C1 segment of cervical spinal cord (tissue), 14 donors: ENCODE measurements at places on chromosomes 3 and 15.

GRCh38 chr3:171437115-171437756 lies 23.0 kb downstream of the TNIK start:
- DNase-seq, result no peak

GRCh38 chr3:86794361-86795065 lies 196.4 kb downstream of the VGLL3 start:
- no peak for DNase-seq

- DNase-seq, result no peak
Observed at GRCh38 chr3:150243466-150243865, 164.6 kb upstream of the TSC22D2 start.

GRCh38 chr15:39488516-39488915 lies 92.4 kb upstream of the THBS1 start:
- DNase-seq, result no peak

GRCh38 chr3:196789885-196790359 lies 50.3 kb downstream of the PAK2 start:
- DNase-seq, result no peak

- DNase-seq, result no peak
Observed at GRCh38 chr15:70566047-70566835, 197.1 kb downstream of the UACA start.

- DNase-seq, result no peak
Observed at GRCh38 chr3:24296441-24297205, 198.0 kb downstream of the THRB start.

DNA sequence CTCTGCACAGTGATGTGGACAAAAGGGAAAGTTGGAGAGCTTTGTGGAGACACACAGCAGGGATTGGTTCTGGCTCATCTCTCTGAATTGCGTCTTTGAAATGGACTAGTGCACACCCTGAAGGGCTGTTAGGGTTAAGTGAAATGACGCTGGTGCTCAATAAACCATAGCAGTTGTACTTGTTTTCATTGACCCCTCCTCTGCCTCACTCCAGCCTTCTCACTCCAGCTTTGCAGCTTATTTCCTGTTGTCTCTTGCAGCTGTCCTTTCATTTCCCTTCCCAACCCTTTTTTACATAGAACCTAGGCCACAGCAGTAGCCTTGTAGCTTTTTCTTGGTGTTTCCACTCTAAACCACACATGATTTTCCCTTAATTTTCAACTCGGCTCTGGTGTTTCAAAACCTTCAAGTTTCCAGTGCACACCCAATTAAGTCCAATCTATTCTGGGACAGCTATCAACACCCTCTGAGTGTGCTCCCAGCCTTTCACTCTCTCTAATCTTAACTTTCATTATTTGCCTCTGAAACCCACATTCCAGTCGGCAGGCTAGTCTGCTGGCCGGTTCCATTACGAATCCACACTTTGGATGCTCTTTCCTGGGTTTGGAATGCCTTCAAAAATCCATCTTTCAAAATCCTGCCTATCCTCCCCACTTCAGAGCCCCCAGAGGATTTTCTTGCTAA lies 6.4 kb downstream of the C3orf52 start:
- no peak for DNase-seq

GRCh38 chr3:117454254-117454653 lies 744.7 kb downstream of the TUSC7 start:
- no peak for DNase-seq

- DNase-seq, result peak; percentile 79
Observed at GRCh38 chr3:45592830-45593707, 1.5 kb upstream of the LIMD1 start.

DNA sequence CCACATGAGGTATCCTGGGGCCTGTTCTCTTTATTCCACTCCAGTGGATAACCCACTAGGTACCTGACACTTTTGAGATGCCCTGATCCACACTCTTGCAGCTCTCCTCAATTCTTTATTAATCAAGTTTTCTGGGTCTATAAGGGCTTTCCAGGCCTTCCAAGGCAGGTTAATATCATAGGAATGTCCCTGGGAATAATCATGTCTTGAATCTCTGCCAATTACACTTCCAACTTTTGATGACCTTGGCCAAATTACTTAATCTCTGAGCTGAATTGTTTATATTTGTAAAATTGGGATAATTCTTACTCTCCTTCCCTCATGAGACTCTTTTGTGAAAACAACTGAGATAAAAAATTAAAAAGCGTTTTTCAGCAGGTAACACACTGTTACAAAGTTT lies 881.7 kb downstream of the MCTP2 start:
- DNase-seq, result no peak

DNA sequence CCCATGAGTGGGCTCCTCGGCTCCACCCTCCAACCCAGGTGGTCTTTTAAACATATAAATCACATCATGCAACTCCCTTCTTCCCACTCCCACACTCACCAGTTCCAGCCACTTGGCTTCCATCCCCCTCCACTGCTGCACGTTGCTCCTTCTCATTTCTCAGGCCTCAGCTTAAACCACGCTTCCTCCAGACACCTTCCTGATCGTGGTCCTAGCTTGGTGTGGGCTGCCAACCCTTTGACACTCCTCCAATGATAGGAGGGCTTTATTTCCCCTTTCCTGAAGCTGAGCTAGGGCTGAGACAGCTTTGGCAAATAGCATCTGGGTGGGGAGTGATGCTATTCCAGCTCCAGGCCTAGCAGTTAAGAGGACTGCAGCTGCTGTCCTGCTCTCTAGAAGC lies 130.1 kb downstream of the SRGAP3 start:
- no peak for DNase-seq

DNA sequence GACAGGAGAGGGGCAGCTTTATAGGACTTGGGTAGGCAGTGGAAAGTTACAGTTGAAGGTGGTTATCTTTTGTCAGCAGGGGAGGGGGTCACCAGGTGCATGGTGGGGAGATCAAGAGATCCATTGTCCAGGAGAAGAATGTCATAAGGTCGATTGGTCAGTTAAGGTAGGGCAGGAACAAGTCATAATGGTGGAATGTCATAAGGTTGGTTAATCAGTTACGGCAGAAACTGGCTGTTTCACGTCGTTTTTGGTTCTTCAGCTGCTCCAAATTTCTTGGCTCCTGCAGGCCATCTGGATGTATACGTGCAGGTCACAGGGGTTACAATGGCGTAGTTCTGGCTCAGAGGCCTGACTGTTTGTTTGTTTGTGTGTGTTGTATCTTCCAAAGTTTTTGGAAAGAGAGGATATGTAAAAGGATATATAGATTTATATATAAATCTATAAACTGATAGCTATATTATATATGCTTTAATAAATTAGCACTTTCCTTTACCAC lies 565.1 kb downstream of the ZNF385D start:
- no peak for DNase-seq

- peak; percentile 2 for DNase-seq
Observed at GRCh38 chr3:115623044-115623868, at the start of gene GAP43. Gene GAP43, plus strand, starts transcription at chr3:115623510. Its CDS starts 180 bp downstream, at chr3:115623690.

DNA sequence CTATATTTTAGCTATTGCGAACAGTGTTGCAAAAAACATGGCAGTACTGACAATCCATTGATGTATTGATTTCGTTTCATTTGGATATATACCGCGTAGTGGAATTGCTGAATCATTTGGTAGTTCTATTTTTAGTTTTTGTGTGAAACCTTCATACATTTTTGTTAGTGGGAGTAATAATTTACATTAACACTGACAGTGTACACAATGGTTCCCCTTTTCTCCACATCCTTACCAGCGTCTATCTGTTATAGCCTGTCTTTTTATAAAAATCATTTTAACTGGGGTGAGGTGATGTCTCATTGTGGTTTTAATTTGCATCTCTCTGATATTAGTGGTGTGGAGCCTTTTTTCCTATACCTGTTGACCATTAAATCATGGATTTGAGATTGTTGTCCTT lies 392.4 kb upstream of the ALCAM start:
- no peak for DNase-seq

- DNase-seq, result no peak
Observed at GRCh38 chr3:127483902-127484591, 106.5 kb downstream of the TPRA1 start.

DNA sequence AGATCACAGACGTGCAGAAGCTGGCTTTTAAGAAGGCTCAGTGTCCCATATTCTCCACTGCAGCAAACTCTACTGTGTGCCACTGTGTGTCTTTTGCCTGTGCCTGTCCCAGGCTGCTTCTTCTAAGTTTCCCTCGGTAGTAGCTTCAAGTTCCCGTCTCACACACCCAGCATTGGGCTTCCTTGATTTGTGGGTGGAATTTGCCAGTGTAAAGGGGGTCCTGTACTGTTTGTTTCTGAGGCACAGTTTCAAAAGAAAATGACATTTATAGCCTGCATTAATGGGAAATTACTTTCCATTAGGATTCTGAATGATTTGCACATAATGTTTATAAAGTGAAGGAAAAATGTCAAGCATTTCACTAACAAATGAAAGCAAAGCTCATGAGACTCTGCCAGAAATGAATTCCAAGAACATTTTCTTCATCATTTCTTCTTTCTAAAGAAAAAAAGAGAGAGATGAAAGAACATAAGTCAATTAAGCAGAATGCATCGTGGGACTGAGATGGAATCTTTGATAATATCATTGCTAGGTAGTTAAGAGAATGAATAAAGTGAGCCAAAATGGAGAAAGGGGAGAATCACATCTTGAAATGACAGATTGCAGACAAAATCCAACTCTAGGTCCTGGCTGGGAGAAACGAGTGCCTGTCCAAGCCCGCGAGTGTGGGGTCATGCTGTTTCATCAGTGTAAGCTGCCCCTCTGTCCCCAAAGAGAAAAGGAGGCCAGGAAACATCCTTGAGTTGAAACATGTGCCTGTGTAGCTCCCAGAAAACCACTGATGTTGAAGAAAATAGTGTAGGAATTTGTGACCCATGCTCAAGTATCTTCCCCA lies 48.6 kb upstream of the ADAMTSL3 start:
- no peak for DNase-seq

GRCh38 chr15:92668620-92669019 lies 13.0 kb upstream of the FAM174B start:
- DNase-seq, result no peak

DNA sequence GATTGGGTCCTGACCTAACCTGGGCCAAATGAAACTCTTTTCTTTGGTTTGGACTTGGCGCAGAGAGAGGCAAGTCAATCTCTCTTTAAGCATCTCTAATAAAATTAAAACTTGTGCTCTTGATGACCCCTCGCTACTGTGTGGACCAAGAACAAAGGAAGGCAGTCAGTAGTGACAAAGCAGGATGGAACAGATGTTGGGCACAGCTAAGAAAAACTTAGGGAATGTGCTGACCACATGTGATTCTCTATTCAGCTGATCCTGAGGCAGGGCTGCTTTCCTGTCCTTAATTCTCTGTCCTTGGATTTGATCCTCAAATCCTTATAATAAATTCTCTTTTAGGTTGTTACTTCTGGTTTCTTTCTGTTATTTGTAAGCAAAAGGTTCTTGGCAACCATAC lies 259.9 kb downstream of the ZIC1 start:
- DNase-seq, result no peak

- no peak for DNase-seq
Observed at GRCh38 chr3:111246967-111247760, 175.5 kb downstream of the NECTIN3 start.

- DNase-seq, result no peak
Observed at GRCh38 chr15:98794211-98794610, 145.9 kb downstream of the IGF1R start.

GRCh38 chr3:141184430-141184829 lies 47.2 kb upstream of the PXYLP1 start:
- DNase-seq, result no peak

DNA sequence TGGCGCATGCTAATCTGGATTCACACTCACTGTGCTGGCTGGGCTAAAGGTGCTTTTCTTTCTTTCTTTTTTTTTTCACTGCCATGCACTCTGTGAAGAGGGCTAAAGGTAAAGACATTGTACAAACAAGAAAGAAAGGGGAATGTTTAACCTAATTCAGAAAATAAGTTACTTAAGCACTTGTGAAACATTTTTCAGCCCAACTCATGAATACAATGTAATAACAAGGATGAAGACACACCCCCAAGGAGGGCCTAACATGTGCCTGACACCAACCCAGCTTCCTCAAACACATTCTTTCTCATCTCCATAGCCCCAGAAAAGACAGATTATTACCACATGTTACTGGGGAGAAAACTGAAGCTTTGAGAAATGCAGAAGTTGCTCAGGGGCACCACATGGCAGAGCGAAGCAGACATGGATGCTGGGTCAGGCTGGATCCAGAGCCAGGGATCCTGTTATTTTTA lies 5.7 kb downstream of the STIMATE start:
- DNase-seq, result no peak

- no peak for DNase-seq
Observed at GRCh38 chr15:40498891-40499290, 28.1 kb downstream of the CHST14 start.

DNA sequence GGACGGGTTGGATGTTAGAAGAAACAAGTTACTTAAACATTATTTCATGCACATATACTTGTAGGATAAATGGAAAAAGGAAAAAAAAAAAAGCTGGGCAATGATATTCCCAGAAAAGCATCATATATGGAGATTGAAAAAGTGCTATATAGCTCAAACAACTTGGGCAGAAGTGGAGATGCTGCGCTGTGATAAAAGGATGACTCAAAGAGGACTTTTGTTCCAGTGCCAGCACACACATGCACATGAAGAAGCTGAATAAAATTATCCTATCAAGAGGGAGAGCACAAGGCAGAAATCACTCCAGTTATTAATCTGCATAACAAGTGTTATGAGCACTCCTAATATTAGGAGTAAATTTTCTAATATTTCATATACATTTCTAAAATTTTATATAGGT lies 30.9 kb downstream of the FRMD4B start:
- no peak for DNase-seq

GRCh38 chr15:69337138-69337537 lies 38.4 kb downstream of the PAQR5 start:
- DNase-seq, result no peak
